ENCODE measurements at places on chromosomes 4 and X. TPM values are rescaled to one million over a fixed set of nuclear protein-coding genes. Genes with fewer than 3 reads are reported as not detected.

Gene DDIT4L
- not detected for total RNA-seq

Gene GAGE2A
- not detected for total RNA-seq

Gene PDZD4
- total RNA-seq: 45.6 TPM

GRCh38 chr4:185196437-185196836 is 7.4 kb downstream of the CFAP97 start:
- H3K36me3 ChIP-seq: peaks cover 2% of the 10 kb centered on the region
- H3K4me3 ChIP-seq: no peak overlapping the region
- no peaks in the 10 kb centered on the region for H3K27me3 ChIP-seq
- DNase-seq: no peak
- H3K27ac ChIP-seq: no peak overlapping the region

DNA sequence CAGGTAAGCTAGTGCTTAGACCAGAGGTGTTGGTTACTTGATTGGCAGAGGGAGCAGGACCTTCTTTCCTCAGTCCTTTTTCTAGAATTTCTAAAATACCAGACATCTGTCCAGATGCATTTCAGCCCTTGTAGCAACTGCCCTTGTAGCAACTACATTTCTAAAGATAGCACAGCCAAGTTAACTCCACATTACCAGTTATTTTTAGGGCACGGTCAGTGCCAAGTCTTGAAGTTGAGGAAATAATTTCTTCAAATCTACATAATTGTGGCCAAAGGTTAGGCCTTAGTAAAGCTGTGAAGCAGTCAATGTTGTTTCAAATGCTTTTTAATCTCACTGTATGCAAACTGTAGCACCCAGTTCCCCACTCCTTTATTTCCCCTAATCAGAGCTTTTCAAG is 62.9 kb downstream of the MID1IP1 start:
- no peaks in the 10 kb centered on the region for H3K36me3 ChIP-seq
- no peak for DNase-seq
- H3K27me3 ChIP-seq: no peaks in the 10 kb centered on the region

- H3K36me3 ChIP-seq: no peaks in the 10 kb centered on the region
- H3K4me1 ChIP-seq: no peaks in the 10 kb centered on the region
- no peaks in the 10 kb centered on the region for H3K27me3 ChIP-seq
- no peak overlapping the region for H3K27ac ChIP-seq
- DNase-seq: no peak
- no peak overlapping the region for H3K4me3 ChIP-seq
These were observed 875.5 kb upstream of the INTU start for GRCh38 chr4:126757219-126757618.

- no peak overlapping the region for H3K27ac ChIP-seq
- no peaks in the 10 kb centered on the region for H3K27me3 ChIP-seq
- DNase-seq: no peak
- H3K36me3 ChIP-seq: no peaks in the 10 kb centered on the region
- H3K4me1 ChIP-seq: no peaks in the 10 kb centered on the region
These were observed 639.9 kb downstream of the SPOCK3 start for GRCh38 chr4:166594326-166594946.

- H3K27ac ChIP-seq: no peak overlapping the region
- no peak overlapping the region for H3K4me3 ChIP-seq
- no peak for DNase-seq
- no peaks in the 10 kb centered on the region for H3K4me1 ChIP-seq
- no peaks in the 10 kb centered on the region for H3K36me3 ChIP-seq
These were observed 123.6 kb downstream of the PDHA2 start for GRCh38 chr4:95963456-95963855.

DNA sequence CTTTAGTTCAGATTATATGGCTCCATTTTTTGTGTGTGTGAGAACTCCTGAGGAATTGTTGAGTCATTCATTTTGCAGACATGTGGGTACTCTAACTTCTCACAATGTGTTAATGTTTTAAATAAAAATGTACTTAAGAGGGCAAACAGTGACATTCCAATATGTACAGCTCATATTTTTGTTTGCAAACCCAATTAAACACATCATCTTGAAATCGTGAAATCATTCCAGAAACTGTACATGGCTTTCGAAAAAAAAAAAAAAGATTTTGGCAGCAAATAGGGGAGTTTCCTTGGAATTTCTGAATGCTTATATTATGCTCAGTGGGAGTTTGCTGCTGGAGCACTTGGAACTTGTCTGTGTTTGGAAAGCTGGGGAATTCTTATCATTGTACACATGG is 85.0 kb downstream of the HPGD start:
- DNase-seq: no peak
- no peak overlapping the region for H3K4me3 ChIP-seq
- H3K36me3 ChIP-seq: no peaks in the 10 kb centered on the region
- no peaks in the 10 kb centered on the region for H3K27me3 ChIP-seq
- no peak overlapping the region for H3K27ac ChIP-seq

DNA sequence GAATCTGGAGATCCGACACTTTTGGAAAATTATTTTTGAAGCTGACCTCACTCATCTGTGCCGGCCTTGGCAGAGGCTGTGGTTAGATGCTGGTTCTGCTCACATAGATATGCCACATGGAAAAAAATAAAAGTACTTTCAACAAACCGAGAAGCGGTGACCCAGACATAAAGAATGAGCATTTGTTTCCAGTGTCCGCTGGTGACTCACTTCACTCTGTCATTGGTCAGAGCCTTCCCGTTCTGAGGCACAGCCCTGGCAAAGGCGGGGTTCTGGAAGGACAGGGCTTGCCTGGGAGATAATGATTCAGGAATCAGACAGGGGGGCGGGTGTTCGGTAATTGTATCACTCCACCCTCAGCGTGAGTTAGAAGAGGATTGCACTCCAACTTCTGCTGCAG is 172.4 kb upstream of the MXRA5 start:
- no peak for DNase-seq
- no peak overlapping the region for H3K27ac ChIP-seq
- no peak overlapping the region for H3K4me3 ChIP-seq
- H3K27me3 ChIP-seq: no peaks in the 10 kb centered on the region
- no peaks in the 10 kb centered on the region for H3K4me1 ChIP-seq

- no peak for DNase-seq
- no peak overlapping the region for H3K27ac ChIP-seq
- no peak overlapping the region for H3K4me3 ChIP-seq
- H3K36me3 ChIP-seq: no peaks in the 10 kb centered on the region
- H3K4me1 ChIP-seq: peaks cover 2% of the 10 kb centered on the region
- no peaks in the 10 kb centered on the region for H3K27me3 ChIP-seq
These were observed 28.4 kb downstream of the CXorf58 start for GRCh38 chrX:23936180-23936579.

All from T-helper 17 cell (primary cell).